ENCODE measurements at places on chromosomes 6 and 20.

GRCh38 chr6:434051-434705, 42.6 kb downstream of the IRF4 start:
- DNase-seq = no peak

GRCh38 chr6:163356324-163356723, 58.2 kb upstream of the QKI start:
- peak; percentile 77 for DNase-seq

- DNase-seq = no peak
These were observed 224.0 kb downstream of the EYA2 start for GRCh38 chr20:47118641-47119040.

DNA sequence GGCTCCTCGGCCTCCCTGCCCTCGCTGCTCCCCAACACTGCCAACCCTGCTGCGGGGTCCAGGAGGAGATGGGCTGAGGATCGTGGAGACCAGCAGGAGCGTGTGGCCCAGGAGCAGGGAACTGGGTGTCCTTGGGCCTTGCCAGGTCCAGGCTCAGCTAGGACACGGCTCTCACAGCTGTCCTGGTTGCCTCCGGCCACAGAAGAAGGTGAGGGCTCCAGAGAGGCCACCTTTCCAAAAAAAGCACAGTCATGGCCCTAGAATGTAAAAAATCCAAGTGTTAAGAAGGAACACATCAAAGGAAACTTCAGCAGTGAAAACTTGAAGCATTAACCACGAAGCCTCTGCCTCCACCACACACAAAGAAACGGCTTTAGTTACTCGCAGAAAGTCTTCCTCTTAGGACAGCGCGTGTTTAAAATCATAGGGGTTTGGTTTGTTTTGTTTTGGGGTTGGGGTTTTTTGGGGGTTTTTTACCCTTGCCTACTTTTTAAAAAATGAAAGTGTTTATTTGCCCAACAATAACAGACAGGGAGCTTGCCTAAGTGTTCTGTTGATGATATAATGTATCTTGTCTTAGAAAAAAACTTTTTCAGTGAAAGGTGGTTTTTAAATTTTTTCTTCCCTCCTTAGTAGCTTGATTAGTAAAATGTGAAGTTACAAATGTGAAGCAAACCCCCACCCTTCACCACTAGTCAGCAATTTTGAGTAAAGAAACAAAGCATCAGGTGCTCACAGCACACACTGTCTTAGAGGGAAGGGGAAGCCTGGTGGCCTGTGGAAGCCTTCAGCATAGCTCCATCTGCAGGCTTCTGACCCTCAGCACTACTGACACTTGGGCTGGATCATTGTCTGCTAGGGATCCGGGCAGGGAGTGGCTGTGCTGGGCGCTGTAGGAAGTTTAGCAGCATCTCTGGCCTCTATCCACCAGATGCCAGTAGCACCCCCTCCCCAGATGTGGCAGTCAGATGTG, 60.0 kb downstream of the PTPN1 start:
- peak; percentile 41 for DNase-seq

DNA sequence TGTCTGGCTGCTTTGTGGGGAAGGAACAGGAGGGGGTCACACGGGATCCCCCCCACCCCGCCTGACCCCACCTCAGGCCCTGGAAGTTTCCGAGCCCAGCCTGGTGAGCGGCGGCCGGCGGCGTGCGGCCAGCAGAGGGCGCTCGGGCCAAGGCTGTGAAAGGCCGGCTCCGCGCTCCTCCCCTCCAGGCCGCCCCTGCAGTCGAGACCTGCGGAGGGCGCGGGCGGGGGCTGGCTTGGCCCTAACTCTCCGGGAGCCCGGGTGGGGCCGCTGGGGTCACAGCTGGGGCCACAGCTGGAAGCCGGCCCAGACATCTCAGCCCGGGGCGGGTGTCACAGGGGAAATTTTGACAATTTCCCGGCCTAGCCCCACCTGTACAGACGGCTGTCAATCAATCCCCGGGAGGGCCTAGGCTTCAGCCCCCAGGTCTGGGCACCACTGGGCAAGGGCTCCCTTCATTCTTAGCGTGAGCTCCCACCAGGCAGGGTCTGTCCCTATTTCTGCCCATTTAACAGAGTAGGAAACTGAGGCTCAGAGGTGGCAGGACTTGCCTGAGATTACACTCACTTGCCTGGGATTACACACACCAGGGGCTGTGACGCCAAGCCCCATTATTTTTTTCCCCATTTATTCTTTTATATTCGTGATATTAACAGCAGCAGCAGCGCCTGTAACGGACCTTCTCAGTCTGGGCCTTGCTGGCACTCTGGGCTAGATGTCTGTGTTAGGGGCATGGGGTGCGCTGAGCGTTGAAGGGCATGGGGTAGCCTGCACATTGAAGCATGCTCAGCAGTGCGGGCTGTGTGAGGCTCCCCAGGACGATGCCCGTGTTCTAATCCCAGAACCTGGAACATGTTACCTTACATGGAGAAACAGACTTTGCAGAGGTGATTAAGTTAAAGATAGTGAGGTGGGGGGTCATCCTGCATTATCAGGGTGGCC, 23.0 kb downstream of the ZBP1 start:
- peak; percentile 73 for DNase-seq

- DNase-seq = no peak
These were observed 210.4 kb downstream of the CENPW start for GRCh38 chr6:126550323-126550722.

Data from CD4-positive, alpha-beta T cell treated with Interleukin-1 beta for 1 hour (primary cell).